ENCODE measurements at places on chromosomes 5 and 9. TPM values are rescaled to one million over a fixed set of nuclear protein-coding genes. Genes with fewer than 3 reads are reported as not detected.

GRCh38 chr5:102375272-102375671 is 79.2 kb upstream of the SLCO4C1 start:
- DNase-seq = peak; percentile 15

DNA sequence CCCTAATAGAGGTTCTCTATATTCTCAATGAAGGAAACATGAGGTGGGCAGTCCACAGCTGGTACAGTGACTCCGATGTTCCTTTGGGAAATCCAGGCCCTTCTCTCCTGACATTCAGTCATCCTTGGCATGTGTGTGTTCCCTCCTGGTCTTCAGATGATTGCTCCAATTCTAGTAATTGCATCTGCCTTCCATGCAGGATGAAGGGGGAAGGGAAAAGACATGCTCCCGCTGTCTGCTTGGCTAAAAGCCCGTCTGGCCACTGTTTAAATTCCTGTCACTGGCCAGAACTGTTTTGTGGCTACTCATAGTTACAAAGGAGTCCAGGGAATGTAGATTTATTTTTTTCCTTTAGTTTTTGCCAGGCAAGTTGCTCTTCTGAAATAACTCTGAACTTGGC is 65.0 kb downstream of the MAST4 start:
- no peak for DNase-seq

- no peak for DNase-seq
Measured at GRCh38 chr9:109190151-109190550, 23.1 kb upstream of the FRRS1L start.

GRCh38 chr9:111180811-111181210 is 142.5 kb upstream of the LPAR1 start:
- peak; percentile 48 for DNase-seq

- no peak for DNase-seq
Measured at GRCh38 chr5:113029614-113030013, 53.0 kb downstream of the DCP2 start.

DNA sequence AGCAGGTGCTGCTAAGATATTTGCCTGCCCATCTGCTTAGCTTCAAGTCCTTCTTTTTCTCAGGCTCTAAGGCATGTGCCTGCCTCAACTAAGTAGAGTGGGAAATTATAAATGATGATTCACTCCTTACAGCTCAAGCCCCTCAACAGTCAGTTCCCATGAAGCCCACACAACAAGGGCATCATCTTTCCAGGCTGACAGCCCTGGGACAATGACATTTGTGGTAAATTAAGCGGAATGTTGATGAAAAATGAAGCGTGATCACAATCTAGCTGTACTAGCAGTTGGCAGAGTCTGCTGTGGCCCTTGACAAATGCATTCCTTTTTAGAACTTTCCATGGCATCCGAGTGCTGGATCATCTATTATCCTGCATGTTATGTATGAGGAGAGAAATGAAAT is 548.6 kb downstream of the KIF4B start:
- no peak for DNase-seq

GRCh38 chr9:93291536-93292287 is 107.8 kb downstream of the WNK2 start:
- DNase-seq = no peak

DNA sequence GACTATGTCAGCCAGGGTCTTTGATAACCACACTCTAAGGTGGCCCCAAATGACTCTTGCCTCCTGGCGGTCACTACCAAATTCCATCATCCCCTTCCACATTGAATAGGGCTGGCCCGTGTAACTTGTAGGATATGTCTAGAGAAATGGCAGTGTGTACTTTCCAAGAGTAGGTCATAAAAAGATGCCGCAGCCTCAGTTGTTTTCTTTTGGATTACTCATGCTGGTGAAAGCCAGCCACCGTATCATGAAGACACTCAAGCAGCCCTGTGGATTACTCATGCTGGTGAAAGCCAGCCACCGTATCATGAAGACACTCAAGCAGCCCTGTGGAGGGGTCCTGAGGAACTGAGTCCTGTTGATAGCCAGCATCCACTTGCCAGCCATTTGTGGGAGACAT is 172.0 kb upstream of the TBC1D2 start:
- DNase-seq = no peak

DNA sequence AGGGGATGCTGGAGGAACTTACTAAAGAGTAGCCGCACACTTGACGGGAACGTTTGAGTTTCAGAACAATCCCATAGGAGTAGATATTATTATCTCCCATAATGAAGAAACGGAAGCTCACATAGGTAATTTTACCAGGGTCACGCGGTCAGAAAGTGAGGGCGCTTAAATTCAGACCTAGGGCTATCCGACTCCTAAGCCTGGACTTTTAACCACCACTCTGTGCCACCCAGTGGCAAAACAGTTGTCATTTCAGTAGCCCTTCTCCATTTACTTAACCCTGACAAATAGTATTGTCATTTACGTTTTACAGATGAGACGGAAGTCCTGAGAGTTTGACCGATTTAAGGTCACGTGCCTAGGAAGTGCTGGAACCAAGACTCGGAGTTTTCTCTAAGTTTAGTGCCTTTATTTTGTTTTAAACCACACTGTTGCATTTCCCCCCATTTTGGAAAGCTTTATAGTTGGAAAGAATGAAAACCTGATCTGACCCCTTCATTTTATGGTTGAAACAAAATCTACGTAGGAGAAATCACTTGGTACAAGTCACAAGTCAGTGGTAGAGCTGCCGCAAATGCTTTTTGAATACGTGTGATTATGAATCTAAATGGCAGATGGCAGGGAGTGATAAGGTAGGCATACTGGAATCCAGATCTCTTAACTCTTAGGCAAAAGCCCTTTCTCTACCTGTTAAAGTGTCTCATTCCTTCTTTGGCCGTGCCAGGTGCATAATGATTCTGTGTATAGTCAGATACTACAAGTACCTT is 650 bp downstream of the MRRF start:
- DNase-seq = no peak

DNA sequence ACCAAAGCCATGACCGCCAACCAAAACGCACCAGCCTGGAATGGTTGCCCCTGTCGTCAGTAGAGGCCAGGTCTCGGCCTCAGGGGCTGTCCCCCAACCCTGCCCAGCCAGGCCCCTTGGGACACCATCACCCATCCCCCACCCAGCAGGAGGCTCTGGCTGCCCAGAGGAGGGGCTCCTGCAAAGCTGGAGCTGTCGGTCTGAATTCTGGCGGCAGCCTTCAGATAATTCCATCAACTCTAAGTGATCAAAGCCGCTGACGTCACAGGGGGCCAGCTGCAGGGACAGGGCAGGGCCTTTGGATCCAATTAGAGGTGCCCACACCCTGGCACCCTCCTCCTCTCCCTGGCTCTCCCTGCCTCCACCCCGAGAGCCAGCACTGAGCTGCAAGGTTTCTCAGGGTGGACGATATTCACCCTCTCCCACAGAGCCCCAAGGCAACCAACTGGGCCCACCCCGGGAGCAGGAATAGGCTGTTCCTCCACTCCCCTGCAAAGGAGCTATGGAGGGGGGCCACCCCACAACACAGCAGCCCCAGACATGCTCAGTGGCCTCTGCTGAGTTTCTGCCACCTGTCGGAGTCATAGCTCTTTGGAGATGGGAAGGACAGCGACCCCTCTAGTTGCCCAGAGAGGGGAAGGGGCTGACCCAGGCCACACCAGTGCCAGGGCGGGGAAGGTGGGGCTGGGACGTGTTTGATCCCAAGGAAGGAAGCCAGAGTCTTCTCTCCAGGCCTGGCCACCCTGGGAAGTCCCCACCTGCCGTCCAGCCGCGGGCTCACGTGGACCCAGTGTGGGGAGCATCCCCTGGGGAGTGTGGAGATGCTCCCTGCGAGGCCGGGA is 78.4 kb downstream of the NTNG2 start:
- DNase-seq = no peak

DNA sequence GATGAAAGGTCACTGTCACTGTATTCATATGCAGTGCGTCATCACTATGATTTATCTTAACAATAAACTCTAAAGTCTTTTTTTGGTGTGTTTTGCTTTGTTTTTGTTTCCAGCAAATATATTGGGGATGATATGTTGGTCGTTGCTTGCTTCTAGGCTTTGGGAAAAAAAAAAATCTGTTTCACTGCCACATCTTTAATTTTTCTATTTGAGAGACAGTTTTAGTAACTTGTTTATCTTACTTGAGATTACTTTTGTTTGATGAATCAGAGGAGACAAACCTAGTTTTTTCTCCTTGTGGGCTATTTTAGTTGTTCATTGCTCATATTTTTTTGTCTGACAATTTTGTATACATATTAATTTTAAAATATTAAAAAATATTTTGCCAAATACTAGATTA is 19.4 kb downstream of the CWC27 start:
- no peak for DNase-seq

DNA sequence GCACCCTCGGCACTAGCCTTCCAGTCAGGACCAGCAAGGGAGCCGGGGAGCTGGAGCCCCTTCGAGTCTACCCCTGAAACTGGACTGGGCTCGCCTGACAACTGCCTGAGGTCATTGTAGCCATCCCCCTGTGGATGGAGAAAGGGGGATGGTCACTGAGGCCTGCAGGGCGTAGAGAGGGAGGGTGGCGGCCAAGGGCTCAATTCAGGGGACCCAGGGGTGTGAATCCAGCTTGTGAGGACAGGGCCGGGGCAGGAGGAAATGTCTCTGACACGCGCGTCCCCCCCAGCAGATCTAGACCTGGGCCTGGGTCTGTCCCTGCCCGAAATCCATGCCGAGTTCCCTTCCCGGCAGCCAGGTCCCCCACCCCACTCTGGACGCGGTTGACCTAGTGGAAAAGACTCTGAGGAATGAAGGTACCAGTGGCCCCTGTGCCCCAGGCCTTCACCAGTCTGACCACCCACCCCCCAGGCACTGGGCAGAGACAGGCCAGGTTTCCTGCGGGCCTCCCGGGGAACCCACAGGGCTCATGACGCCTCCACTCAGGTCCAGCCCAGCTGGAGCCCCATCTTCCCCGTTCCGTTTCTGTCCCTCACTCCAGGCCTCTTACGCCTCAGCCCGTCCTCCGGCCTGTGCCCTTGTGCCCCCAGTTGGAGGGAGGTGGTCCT is 805 bp downstream of the SLC34A3 start:
- no peak for DNase-seq

DNA sequence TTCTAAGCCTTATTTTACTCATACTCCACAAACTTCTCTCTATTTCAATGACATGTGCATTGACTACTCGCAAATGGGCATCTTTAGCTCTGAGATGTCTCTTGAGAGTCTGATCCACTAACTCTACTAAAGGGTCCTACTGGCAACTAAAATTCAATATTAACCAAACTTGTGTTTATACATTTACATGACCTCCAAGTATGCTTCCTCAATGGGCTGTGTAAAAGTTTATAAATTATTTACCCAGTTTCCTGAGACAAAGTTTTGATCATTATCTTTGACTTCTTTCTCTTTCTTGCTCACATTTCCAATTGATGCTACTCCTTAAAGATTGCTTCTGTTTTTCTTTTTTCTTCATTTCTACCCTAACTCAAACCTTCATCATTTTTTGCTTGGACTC is 510.1 kb upstream of the DAB2 start:
- no peak for DNase-seq

DNA sequence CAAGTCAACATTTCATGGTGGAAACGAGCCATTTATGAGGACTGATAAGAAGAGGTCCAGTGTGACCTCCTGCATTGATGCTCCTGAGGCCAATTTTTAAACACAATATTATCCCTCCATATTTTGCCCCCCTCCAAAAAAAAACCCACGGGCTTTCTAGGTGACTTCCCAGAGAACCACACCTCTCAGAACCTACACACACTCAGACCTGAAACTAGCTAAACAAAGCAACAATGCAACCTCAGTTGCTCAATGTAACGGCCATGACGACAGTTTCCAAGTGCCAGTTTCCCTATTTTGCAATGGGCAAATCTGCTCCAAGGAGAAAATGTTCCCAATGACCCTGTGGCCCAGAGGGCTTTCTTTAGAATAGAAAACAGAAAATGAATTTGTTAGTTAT is 3.5 kb downstream of the NRG2 start:
- no peak for DNase-seq

GRCh38 chr9:107389617-107390071 is 99.9 kb downstream of the KLF4 start:
- DNase-seq = no peak

DNA sequence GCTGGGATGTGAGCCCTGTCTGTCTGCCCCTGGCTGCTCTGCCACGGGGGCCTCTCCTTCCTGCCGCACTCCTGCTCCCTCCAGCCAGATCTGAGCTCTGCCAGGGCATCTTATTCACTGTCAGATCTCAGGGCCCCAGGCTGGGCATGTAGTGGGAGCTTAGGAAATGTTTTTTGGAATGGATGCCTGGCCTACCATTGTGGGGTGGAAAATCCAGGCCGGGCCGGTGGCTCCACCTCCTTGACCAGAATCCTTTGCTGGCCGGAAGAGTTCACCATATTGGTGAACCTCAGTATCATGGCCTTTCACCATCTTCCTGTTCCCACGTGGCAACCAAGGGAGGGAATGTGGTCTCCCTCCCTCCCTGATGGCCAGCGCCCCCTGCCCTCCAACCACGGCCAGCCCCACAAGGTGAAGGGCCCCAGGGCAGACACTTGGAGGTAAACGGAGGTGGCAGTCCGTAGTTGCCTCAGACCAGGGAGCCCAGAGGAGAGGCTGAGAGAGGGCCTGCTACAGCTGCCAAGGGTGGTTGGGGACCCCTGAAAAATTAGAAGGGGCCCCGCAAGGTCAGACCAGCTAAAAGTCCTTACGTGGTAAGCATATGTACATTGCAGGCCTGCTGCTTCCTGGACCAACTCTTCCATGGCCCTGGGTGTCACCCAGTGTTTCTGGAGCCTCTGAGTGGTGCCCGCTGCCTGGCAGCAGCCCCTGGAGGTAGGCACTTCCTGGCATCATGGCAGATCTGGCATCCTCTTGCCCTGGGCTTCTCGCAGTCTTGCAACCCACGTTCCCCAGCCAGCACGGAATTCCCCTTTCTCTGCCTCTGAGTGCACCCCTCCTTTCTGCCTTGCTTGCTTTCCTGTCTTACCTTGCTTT is 153.3 kb downstream of the RGS3 start:
- no peak for DNase-seq

GRCh38 chr9:20726144-20726543 is 42.1 kb downstream of the FOCAD start:
- DNase-seq = no peak

GRCh38 chr5:38615042-38615441 is 58.6 kb upstream of the LIFR start:
- no peak for DNase-seq

- DNase-seq = no peak
Measured at GRCh38 chr9:115327436-115328122, 209.6 kb upstream of the TNC start.

DNA sequence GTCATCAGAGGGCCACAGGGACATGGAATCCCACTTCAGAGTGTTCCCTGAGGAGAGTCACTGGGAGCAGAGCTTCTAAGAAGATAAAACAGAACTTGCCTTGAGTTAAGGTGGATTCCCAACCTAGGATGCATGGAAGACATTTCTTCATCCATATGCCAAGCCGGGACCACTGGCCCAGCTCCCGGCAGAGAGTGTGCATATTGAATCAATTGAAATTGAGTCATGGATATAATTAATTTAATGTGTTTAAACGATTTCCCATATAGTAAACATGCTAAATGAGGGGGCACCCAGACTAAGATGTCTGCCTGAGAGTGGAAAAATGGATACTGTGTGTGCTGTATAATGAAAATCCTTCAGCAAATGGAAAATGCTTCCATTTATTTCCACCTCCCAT is 194.4 kb upstream of the TBC1D2 start:
- peak; percentile 10 for DNase-seq

GRCh38 chr5:171480239-171480638 is 60.8 kb downstream of the FGF18 start:
- DNase-seq = no peak

ANKRD20A1 gene
- total RNA-seq = 0.89 TPM

F12 gene
- total RNA-seq = 1.3 TPM

TAS2R1 gene
- total RNA-seq = not detected

F2RL1 gene
- total RNA-seq = 32.4 TPM

GDNF gene
- total RNA-seq = 2.7 TPM

MRPL41 gene
- total RNA-seq = 22.2 TPM

CTNND2 gene
- total RNA-seq = 1.4 TPM
